Stimulated activated CD4-positive, alpha-beta T cell treated with anti-CD3 and anti-CD28 coated beads, Interleukin-1b, Interleukin-23, amount 100 ng/mL, for 48 hours (primary cell): ENCODE measurements at places on chromosomes 13 and 19.

DNA sequence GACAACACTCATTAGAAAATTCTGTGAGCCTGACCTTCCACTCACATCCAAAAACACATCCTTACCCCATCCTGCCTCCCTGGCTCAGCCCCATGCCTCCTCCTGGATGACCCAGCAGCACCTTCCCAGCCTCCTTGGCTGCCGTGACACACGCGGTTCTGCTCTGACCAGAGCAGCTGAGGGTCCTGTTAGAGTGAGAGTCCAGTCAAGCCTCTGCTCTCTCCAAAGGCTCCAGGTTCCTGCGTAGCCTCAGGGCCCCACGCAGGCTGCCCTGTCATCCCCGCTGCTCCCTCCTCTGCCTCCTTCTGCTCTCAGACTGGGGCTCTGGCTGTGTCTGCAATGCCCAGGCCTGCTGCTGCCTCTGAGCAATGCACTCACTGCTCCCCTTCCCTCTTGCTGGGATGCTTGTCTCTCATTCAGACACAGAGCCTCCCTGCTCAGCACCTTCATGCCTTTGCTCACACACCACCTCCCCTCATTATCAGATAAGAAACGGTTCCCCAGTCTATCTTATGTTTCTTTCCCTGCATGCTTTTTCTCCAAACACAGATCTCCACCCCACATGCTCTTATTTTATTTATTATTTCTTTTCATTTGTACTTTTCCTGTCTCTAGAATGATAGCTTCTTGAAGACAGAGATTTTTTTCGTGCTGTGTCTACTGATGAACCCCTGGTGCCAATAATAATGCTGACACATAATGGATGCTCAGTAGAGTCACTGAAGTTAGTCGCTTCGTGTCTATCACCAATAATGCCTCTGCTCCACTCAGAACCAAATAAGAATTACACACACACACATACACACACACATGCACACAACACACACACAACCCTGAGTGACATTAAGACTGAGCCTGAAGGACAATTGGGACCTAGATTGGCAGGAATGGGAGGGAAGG is 10.2 kb upstream of the SIGLEC6 start:
- DNase-seq, result no peak

GRCh38 chr13:33189470-33189869 is 96.1 kb downstream of the STARD13 start:
- DNase-seq, result no peak

- DNase-seq, result no peak
Observed at GRCh38 chr19:51111606-51112005, 3.4 kb upstream of the CTU1 start.

DNA sequence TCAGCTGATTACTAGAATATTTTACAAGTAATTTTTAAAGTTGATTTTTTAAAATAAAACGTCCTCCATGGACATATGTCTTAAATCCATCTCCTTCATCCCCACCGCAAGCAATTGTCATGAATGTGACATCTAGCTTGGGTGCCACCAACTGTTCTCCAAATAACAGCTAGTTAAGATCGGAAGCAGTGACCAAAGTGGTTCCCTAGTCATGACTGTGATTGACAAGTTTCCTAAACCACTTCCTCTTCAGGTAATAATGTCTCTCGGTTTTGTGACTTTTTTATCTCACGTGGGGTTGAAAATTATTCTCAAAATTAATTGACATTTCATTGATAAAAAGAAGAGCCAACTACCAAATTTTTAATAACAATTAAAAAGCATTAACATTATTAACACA is 135.3 kb upstream of the MIR17HG start:
- no peak for DNase-seq

DNA sequence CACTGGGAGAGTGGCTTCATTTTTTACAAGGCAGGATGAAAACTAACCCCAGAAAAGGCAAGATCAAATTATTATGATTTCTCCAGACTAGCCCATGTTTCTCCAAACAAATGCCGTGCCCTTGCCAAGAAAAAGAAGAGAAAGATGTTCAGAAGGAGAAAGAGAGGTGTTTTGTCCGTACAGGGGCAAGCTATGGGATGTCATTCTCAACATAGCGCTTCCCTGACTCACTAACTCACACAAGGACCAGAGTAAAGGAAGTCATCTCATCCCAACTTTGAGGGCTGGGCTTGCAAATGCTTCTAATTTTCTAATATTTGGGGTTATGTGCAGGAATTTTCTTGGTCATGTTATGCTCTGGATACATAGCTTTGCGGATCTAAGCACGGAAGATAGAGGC is 224.2 kb upstream of the MAB21L1 start:
- no peak for DNase-seq

GRCh38 chr13:96646515-96647211 is 347.6 kb downstream of the OXGR1 start:
- no peak for DNase-seq
